Testis (tissue), 5 donors: ENCODE measurements at places on chromosomes 5 and 9. TPM values are rescaled to one million over a fixed set of nuclear protein-coding genes. Genes with fewer than 3 reads are reported as not detected.

FAM169A gene
- 69.2 TPM for total RNA-seq

POLK gene
- total RNA-seq = 56.7 TPM

ARHGEF37 gene
- 17.8 TPM for total RNA-seq

CCNG1 gene
- total RNA-seq = 60.5 TPM
